ENCODE measurements at places on chromosomes 11 and 22. TPM values are rescaled to one million over a fixed set of nuclear protein-coding genes. Genes with fewer than 3 reads are reported as not detected.
A peak's percentile ranks its signal among the peaks of the same experiment; 100 is the strongest.

GRCh38 chr11:20327377-20327935, 36.1 kb upstream of the HTATIP2 start:
- H3K36me3 ChIP-seq, result no peaks in the 10 kb centered on the region
- H3K4me3 ChIP-seq, result no peak overlapping the region
- H3K27me3 ChIP-seq, result no peaks in the 10 kb centered on the region
- no peak for DNase-seq
- no peaks in the 10 kb centered on the region for H3K4me1 ChIP-seq

- H3K4me3 ChIP-seq, result no peak overlapping the region
- H3K27me3 ChIP-seq, result no peaks in the 10 kb centered on the region
- no peak overlapping the region for H3K27ac ChIP-seq
These were observed 51.9 kb upstream of the CLMP start for GRCh38 chr11:123246749-123247495.

GRCh38 chr11:111302298-111302697, 4.0 kb downstream of the POU2AF3 start:
- H3K27ac ChIP-seq, result no peak overlapping the region
- H3K4me3 ChIP-seq, result no peak overlapping the region
- no peak for DNase-seq
- H3K27me3 ChIP-seq, result no peaks in the 10 kb centered on the region
- H3K36me3 ChIP-seq, result no peaks in the 10 kb centered on the region

VSIG10L2 gene
- total RNA-seq, result 28.2 TPM

DNA sequence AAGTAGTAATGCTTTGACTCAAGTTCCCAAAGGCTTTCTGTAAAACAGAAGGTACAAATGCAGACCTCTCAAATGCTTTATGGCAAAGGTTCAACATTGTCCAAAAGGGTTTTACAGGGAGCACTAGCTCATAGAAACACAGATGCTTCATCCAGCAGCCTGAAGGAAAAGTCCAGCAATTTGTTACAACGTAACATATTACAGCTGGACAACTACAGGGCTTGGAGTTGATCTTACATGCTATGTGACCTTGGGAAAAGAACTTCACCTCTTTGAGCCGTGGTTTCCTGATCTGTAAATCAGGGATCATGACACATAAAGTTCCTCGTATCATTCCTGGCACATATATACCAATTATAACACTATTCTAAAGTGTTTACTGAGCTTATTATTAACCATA, 84.9 kb downstream of the DDIAS start:
- no peaks in the 10 kb centered on the region for H3K4me1 ChIP-seq
- H3K36me3 ChIP-seq, result no peaks in the 10 kb centered on the region
- no peak overlapping the region for H3K4me3 ChIP-seq
- H3K27ac ChIP-seq, result no peak overlapping the region
- H3K27me3 ChIP-seq, result no peaks in the 10 kb centered on the region

TRIM34 gene
- total RNA-seq, result 6.9 TPM

DNA sequence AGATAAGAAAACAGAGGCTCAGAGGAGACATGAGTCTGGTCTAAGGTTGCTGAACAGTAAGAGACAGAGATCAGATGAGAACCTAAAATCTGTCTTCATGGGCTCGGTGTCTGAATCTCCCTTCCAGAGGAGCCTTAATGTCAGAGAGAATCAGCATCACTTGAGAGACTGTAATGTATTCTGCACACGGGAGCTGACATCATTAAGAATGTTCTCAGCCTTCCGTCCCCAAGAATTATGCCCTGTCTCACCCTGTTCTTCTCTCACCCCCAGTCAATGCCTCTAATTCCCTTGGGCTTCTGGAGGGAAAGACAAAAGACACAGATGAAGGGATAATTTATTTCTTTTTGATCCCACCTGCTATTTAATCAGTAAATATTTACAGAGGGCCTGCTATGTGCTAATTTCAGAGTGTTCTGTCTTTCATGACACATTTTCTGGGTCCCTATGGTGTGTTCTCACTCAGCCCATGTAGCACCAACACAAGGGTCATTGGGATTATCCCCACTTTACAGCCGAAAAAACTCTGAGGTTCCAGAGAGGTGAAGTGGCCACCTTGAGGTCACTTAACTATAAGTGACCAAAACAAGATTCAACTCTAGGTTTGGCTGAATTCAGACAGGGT, 61.8 kb downstream of the CD82 start:
- H3K36me3 ChIP-seq, result no peaks in the 10 kb centered on the region
- H3K4me1 ChIP-seq, result peaks cover 16% of the 10 kb centered on the region
- no peak for DNase-seq
- H3K27ac ChIP-seq, result peak overlapping the region; percentile 66
- no peaks in the 10 kb centered on the region for H3K27me3 ChIP-seq
- no peak overlapping the region for H3K4me3 ChIP-seq

GRCh38 chr22:30652852-30653251, 14.8 kb downstream of the DUSP18 start:
- no peaks in the 10 kb centered on the region for H3K4me1 ChIP-seq
- DNase-seq, result no peak
- no peak overlapping the region for H3K4me3 ChIP-seq
- H3K27me3 ChIP-seq, result no peaks in the 10 kb centered on the region
- H3K27ac ChIP-seq, result no peak overlapping the region

CRYBA4 gene
- total RNA-seq, result not detected

GRCh38 chr22:40407831-40408717, 37.7 kb downstream of the SGSM3 start:
- H3K36me3 ChIP-seq, result peaks cover 4% of the 10 kb centered on the region
- no peak overlapping the region for H3K27ac ChIP-seq
- H3K4me1 ChIP-seq, result no peaks in the 10 kb centered on the region
- DNase-seq, result peak; percentile 86

OR6A2 gene
- total RNA-seq, result not detected

MCHR1 gene
- not detected for total RNA-seq

DNA sequence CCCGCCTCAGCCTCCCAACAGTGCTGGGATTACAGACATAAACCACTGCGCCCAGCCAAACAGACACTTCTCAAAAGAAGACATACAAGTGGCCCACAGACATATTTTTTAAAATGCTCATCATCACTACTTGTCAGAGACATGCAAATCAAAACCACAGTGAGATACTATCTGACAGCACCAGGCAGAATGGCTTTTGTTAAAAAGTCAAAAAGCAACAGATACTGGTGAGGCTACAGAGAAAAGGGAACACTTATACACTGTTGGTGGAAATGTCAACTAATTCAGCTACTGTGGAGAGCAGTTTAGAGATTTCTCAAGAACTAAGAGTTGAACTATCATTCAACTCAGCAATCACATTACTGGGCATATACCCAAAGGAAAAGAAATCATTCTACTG, 67.0 kb downstream of the ARHGAP20 start:
- no peak for DNase-seq
- no peaks in the 10 kb centered on the region for H3K36me3 ChIP-seq
- no peaks in the 10 kb centered on the region for H3K4me1 ChIP-seq
- H3K4me3 ChIP-seq, result no peak overlapping the region
- no peaks in the 10 kb centered on the region for H3K27me3 ChIP-seq

UPK3A gene
- total RNA-seq, result not detected

- no peak overlapping the region for H3K4me3 ChIP-seq
- H3K27ac ChIP-seq, result no peak overlapping the region
- DNase-seq, result no peak
These were observed 13.9 kb downstream of the CRTAM start for GRCh38 chr11:122852074-122852795.

GRCh38 chr11:119647254-119647653, 81.7 kb downstream of the NECTIN1 start:
- no peaks in the 10 kb centered on the region for H3K27me3 ChIP-seq
- H3K4me3 ChIP-seq, result no peak overlapping the region
- H3K4me1 ChIP-seq, result no peaks in the 10 kb centered on the region
- H3K27ac ChIP-seq, result no peak overlapping the region
- no peak for DNase-seq

- H3K36me3 ChIP-seq, result no peaks in the 10 kb centered on the region
- H3K27me3 ChIP-seq, result no peaks in the 10 kb centered on the region
- no peaks in the 10 kb centered on the region for H3K4me1 ChIP-seq
- H3K27ac ChIP-seq, result no peak overlapping the region
These were observed 434.4 kb downstream of the METTL15 start for GRCh38 chr11:28542561-28542960.

TSPAN18 gene
- total RNA-seq, result 12.8 TPM

GRCh38 chr11:116832350-116833290, 2.9 kb downstream of the APOC3 start:
- no peaks in the 10 kb centered on the region for H3K27me3 ChIP-seq
- no peak overlapping the region for H3K4me3 ChIP-seq
- peaks cover 11% of the 10 kb centered on the region for H3K4me1 ChIP-seq
- DNase-seq, result no peak

GRCh38 chr22:25197340-25197739, 2.3 kb upstream of the CRYBB3 start:
- H3K27me3 ChIP-seq, result no peaks in the 10 kb centered on the region
- no peak overlapping the region for H3K27ac ChIP-seq
- no peaks in the 10 kb centered on the region for H3K4me1 ChIP-seq
- peaks cover 17% of the 10 kb centered on the region for H3K36me3 ChIP-seq
- H3K4me3 ChIP-seq, result no peak overlapping the region

GRCh38 chr11:79441461-79441875, 638 bp upstream of the TENM4 start:
- DNase-seq, result no peak
- peak overlapping the region; percentile 92 for H3K27ac ChIP-seq
- peak overlapping the region; percentile 52 for H3K4me3 ChIP-seq
- no peaks in the 10 kb centered on the region for H3K27me3 ChIP-seq
- no peaks in the 10 kb centered on the region for H3K36me3 ChIP-seq

DNA sequence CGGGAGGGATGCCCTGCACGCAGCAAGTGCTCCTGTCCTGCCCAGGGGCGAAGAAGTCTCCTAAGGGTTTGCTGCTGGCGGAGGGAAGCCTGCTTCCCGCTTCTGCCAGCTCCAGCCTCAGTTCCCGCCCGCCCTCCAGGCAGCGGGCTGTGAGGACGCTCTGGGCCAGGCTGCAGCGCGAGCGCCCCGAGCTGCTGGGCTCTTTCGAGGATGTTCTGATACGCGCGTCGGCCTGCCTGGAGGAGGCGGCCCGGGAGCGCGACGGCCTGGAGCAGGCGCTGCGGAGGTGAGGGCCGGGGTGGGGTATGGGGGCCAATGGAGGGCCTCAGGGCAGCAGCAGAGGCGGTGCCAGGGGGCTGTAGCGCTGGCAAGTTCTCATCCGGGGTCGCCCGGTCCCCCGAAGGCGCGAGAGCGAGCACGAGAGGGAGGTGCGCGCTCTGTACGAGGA, 2.2 kb downstream of the CRACR2B start:
- peaks cover 5% of the 10 kb centered on the region for H3K36me3 ChIP-seq
- H3K27me3 ChIP-seq, result no peaks in the 10 kb centered on the region
- no peak for DNase-seq
- peak overlapping the region; percentile 38 for H3K4me3 ChIP-seq

- H3K4me1 ChIP-seq, result peaks cover 11% of the 10 kb centered on the region
- H3K27me3 ChIP-seq, result no peaks in the 10 kb centered on the region
- H3K27ac ChIP-seq, result no peak overlapping the region
These were observed 28.5 kb downstream of the SMCO4 start for GRCh38 chr11:93514712-93515111.

GRCh38 chr11:91805293-91805692, 419.3 kb upstream of the FAT3 start:
- DNase-seq, result no peak
- no peaks in the 10 kb centered on the region for H3K36me3 ChIP-seq
- H3K4me3 ChIP-seq, result no peak overlapping the region
- no peak overlapping the region for H3K27ac ChIP-seq
- H3K27me3 ChIP-seq, result no peaks in the 10 kb centered on the region
- no peaks in the 10 kb centered on the region for H3K4me1 ChIP-seq

TMEM258 gene
- total RNA-seq, result 47.9 TPM

GRCh38 chr11:61367406-61367805, 5.2 kb downstream of the TMEM138 start:
- DNase-seq, result no peak
- no peaks in the 10 kb centered on the region for H3K27me3 ChIP-seq
- peaks cover 37% of the 10 kb centered on the region for H3K4me1 ChIP-seq

- H3K27ac ChIP-seq, result no peak overlapping the region
- H3K27me3 ChIP-seq, result no peaks in the 10 kb centered on the region
- H3K4me3 ChIP-seq, result peak overlapping the region; percentile 32
- no peaks in the 10 kb centered on the region for H3K4me1 ChIP-seq
These were observed 3.3 kb upstream of the RAG1 start for GRCh38 chr11:36564376-36565030.

OSBPL5 gene
- total RNA-seq, result 88.4 TPM

DNA sequence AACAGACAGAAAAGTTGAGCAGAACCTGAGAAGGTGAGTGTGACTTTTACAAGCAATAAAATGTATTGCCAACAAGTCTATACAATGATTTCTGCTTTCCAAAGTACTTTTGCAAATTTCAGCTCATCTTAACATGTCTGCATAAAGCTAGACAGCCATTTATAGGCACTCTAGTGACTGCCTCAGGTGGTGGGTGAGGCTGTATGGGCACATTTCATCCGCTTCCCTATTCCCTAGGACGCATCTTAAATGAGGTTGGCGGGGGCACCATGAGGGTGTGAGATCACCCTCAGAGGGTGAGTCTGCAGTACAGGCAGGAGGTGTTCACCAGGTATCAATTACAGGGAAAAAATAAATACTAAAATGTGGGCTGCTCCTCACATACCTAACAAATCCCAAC, 110.1 kb downstream of the ETS1 start:
- H3K27me3 ChIP-seq, result no peaks in the 10 kb centered on the region
- no peak for DNase-seq
- H3K4me1 ChIP-seq, result peaks cover 90% of the 10 kb centered on the region
- H3K36me3 ChIP-seq, result peaks cover 26% of the 10 kb centered on the region
- no peak overlapping the region for H3K27ac ChIP-seq

DNA sequence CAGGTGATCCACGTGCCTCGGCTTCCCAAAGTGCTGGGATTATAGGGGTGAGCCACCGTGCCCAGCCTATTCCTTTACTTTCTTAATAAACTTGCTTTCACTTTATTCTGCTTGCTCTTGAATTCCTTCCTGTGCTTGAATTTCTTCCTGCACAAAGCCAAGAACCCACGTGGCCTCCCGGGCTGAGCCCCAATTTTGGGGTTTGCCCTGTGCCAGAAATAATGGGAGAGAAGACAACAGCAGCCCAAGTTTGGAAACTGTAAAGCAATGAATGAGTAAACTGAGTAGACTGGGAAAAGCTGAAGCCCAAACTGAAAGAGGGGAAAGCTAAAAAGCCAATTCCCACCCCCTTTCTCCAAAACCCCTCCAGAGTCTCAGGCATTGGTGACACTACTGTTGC, 136.4 kb downstream of the NECTIN1 start:
- H3K27me3 ChIP-seq, result no peaks in the 10 kb centered on the region
- H3K4me1 ChIP-seq, result peaks cover 29% of the 10 kb centered on the region
- H3K36me3 ChIP-seq, result no peaks in the 10 kb centered on the region
- DNase-seq, result no peak

OR6T1 gene
- total RNA-seq, result not detected

All from vagina (tissue), 2 donors.